ENCODE measurements at places on chromosomes 16 and 17. TPM values are rescaled to one million over a fixed set of nuclear protein-coding genes. Genes with fewer than 3 reads are reported as not detected.

- DNase-seq: no peak
Measured at GRCh38 chr16:2497695-2498484, 15.9 kb upstream of the ATP6V0C start.

DNA sequence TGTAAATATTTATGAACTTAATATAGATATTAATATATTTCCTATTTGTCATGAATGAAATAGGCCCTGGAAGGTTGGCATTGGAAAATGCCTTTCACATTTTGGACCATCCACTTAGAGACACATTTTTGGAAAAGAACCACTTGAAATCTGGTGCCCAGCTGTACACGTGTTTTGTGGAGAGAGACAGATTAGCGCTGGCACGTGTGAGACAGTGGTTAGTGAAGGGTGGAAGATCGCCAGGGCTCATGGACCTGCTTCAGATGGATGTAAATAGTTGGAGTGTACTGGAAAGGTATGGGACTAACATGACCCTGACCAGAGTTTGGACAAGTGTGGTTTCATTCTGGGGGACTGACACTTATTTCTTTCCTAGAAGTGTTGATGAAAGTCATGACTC lies 222.9 kb downstream of the PRKCA start:
- DNase-seq: no peak

DNA sequence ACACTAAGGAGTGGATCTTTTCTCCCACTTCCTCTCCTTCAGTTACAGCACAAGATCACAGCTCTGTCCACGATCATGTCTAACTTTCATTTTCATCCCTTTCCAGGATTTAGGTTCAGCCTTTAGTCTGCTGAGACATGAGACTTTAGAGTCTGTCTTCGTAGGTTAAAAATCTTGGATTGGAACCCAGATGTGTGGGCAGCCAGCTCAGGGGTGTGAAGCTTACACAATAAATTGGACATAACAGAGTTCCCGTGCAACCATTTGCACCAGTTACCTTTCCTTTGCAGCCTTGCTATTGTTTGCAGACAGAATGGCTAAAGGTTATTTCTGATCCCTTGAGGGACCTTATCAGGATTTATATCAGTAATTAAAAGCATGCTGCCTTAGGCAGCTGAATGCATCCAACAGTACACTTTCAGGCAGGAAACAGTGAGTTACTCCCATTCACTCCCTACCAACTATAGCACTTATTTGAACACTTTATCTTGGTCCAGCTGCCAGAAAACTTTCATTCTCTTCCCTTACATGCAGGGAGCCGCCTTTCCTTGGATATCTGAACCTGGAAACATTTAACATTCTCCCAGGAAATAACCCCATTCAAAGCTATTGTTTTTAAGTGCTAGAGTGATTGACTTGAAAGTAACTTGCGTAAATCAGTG lies 87.3 kb downstream of the TMEM100 start:
- DNase-seq: no peak

DNA sequence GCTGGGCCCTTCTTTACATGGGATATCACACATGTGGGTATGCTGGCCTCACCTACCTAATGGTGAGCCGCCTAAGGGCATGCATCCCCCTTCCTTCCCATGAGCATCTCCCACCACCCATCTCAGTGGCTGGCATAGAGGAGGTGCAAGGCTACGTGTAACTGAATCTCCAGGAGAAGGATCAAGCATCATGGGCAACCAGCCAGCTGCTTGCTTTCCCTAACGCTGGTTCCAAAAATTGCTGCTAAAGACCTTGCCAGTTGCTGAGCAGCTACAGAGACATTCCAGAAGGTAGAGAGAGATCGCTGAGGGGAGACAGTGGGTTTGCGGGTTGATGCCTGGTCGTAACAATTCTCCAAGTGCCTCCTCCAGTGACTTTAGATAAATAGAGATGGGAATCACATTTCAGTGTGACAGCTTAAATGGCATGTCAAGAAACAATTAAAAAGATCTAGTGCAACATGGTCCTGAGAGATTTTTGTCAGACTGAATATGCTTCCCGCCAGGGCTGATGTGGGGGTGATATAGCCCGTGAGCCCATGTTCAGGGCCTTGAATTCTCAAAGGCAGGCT lies 378.4 kb upstream of the CDH5 start:
- DNase-seq: no peak

DNA sequence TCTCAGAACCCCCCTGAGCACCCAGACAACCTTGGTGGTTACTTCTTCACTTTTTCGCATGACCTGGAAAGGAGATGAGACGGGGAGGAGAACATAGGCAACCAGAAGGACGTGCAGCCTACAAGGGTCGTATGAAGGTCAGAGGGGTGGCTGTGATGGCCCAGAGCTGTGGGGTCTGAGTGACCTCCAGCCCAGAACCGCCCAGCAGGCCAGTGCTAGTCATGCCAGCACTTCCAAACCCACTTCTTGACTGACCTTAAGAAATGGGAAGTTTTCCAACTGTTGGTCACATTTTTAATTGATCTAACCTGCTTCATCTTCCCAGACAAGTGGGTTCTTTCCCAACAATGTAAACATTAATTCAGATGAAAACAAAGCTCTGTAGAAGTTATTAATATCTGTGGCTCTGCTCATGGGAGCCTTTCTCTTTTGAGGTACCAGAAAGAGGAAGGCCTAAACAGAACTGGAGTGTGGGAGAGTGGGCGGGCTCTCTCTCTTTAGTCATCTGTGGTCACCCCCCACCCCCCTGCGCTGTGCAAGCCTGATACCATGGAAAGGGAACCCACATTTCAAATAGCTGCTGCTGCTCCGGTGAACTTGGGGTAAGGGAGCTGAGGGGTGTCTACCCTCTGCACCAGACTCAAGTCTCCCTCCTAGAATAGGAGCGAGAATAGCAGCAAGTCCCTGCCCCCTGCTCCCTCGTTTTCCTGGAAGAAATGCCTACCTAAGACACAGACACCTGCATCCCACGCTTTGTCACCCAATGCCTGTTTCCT lies 101.6 kb downstream of the RAB11FIP4 start:
- DNase-seq: no peak

Gene ATP1B2
- not detected for total RNA-seq

Measured in activated naive CD4-positive, alpha-beta T cell treated with anti-CD3 and anti-CD28 coated beads, Interleukin-2, amount 50 U/mL, for 72 hours (primary cell).